Activated CD4-positive, alpha-beta memory T cell treated with anti-CD3 and anti-CD28 coated beads, Interleukin-2, amount 10 ng/mL, durations not matched to agents 7 days and 5 days (primary cell): ENCODE measurements at places on chromosomes 13 and 19. TPM values are rescaled to one million over a fixed set of nuclear protein-coding genes. Genes with fewer than 3 reads are reported as not detected.

GRCh38 chr13:113509989-113510388 lies 19.5 kb upstream of the DCUN1D2 start:
- DNase-seq, result no peak

SHC2 gene
- total RNA-seq, result not detected

PTH2 gene
- not detected for total RNA-seq

DNA sequence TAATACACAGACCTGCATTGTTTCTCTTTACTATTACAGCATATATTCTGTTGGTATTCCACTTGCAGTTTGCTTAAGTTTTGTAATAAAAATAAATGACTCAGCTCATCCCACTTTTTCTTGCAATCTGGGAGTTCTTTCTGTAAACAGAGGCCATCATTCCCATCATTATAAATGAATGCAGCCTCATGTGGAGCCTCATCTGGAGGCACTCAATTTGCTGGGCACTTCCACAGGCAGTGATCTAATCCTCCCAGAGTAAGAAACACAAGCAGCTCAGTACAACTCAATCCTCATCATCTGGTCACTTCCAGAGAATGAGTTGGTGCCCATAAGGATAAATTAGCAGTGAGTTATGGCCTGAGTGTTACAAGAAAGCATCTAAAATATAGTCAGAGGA lies 2801.9 kb downstream of the PCDH9 start:
- no peak for DNase-seq

- no peak for DNase-seq
Measured at GRCh38 chr13:24035411-24035810, 125.1 kb upstream of the SPATA13 start.

- DNase-seq, result no peak
Measured at GRCh38 chr19:17058236-17058635, 17.0 kb downstream of the HAUS8 start.

- no peak for DNase-seq
Measured at GRCh38 chr19:31167690-31168089, 181.5 kb downstream of the TSHZ3 start.

PROZ gene
- not detected for total RNA-seq

THSD8 gene
- 19.2 TPM for total RNA-seq

PTGER1 gene
- total RNA-seq, result 1.3 TPM

DNA sequence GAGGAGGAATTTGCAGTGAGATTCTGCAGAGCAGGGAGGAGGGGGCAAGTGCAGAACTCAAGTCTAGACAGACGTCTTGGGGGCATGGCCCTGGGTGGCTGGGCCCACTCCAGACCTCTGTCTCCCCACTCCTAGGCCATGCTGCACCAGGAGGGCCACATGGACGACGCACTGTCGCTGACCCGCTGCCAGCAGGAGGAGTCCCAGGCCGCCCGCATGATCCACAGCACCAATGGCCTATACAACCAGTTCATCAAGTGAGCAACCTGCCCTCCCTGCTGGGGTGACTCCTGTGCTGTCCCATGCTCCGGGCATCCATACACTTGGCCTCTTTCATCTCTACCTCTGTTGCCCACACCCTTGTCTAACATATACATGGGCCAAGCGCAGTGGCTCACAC lies 18.1 kb downstream of the RYR1 start:
- DNase-seq, result no peak

DNA sequence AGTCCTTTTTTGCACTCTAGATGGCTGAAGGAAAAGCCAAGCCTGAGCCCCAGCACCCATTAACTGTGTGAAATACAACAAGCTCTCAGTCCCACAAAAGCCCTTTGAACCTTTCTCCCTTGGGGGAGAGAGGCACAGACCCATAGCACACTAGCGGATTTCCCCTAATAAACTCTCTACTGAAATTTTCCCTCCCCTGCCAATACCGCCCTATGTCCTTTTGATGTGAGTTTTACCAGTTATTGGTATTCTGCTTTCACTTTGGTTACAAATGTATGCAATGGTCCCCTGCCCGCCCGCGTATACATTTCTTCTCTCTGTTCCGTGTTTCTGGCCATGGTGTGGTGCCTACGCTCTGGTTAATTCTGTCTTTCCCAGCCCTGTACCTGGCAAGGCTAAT lies 54.0 kb upstream of the MYO16 start:
- no peak for DNase-seq

DNA sequence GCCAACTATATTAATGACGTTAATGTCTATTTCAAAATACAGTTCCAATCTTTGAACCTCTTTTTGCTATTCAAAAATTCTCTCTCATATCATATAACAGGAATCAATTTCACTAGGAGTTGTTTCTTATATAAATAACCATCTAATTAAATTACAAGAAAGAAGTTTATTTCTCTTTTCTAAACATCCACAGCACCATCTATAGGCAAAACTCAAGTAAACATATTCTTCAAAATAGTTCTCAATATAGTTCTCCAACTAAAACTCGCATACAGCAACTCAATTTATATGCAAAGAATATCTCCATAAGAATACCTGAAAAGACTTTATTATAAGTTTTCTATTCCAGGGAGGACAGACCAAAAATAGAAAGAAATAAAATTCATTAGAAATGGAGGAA lies 65.6 kb downstream of the RBM26 start:
- no peak for DNase-seq

GRCh38 chr19:34393031-34393430 lies 11.2 kb upstream of the PDCD2L start:
- no peak for DNase-seq

GRCh38 chr19:20660473-20661140 lies 764 bp downstream of the ZNF626 start:
- no peak for DNase-seq

GRCh38 chr13:48318377-48318811 lies 14.8 kb downstream of the RB1 start:
- no peak for DNase-seq

DNA sequence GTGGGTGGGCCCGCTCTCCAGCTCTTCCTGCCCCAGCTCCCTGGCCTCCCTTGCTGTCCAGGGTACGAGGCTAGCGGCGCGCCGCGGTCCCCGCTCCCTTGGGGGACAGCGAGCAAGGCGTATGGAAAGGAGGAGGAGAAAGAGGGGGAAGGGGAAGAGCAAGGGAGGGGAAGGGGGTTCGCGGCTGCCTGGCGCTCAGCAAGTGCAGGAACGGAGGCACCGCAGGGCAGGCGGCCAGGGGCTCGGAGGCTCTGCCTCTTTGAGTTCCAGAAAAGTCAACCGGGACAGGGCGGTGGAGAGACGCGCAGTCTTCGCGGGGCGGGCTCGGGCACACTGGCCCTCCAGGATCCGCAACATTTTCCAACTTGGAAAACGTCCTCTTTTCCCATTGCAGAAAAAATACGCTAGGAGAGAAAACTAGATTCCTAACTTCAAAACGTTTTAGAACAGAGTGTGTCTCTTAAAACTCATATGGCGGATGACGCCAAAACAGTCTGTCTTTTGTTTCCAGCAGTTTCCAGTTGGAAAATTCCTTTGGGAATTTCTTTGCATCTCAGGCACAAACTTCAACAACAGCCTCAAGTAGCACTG lies 23.1 kb upstream of the TNFRSF19 start:
- no peak for DNase-seq

ELSPBP1 gene
- total RNA-seq, result not detected

CYSLTR2 gene
- total RNA-seq, result 3.9 TPM

SUPT5H gene
- 153 TPM for total RNA-seq

GRCh38 chr19:52398081-52398441 lies 412 bp downstream of the ZNF528 start:
- peak; percentile 18 for DNase-seq

DNA sequence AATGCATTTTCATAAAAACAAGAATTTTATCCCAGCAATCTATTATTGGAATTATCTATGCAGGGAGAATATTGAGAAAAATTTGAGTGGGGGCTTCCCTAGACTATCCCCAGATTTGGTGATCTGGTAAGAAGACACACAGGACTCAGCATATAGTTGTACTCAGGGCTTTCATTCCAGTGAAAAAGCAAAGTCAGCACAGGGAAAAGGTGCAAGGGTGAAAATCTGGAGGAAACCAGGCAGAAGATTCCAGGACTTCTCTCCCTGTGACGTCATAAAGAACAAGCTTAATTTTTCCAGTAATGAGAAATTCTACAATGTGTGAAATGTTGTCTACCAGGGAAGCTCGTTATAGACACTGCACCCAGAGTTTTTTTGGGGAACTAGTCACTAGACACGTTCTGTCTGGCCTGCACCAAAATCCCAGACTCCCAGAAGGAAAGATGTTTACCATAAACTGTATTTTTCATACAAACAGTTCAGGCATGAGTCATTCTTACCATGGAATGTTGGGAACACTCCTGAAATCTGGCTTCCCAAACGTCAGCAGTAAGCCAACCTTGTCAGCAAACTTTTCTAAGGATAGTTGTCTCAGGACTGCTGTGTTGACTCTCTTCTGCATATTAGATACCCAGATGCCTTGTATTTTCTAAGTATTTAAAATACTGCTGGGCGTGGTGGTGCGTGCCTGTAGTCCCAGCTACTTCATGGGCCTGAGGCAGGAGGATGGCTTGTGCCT lies 107.4 kb downstream of the DNAJC3 start:
- no peak for DNase-seq

GRCh38 chr19:29326849-29327840 lies 114.2 kb upstream of the UQCRFS1 start:
- DNase-seq, result no peak

- DNase-seq, result no peak
Measured at GRCh38 chr13:58266271-58266670, 634.7 kb downstream of the PCDH17 start.

- no peak for DNase-seq
Measured at GRCh38 chr13:60268203-60268555, 104.5 kb upstream of the DIAPH3 start.

GRCh38 chr13:63542770-63543169 lies 2127.1 kb upstream of the PCDH20 start:
- DNase-seq, result no peak

- no peak for DNase-seq
Measured at GRCh38 chr19:18418029-18418482, 1.1 kb upstream of the SSBP4 start.

GRCh38 chr13:50548586-50548985 lies 294.9 kb downstream of the DLEU7 start:
- DNase-seq, result no peak

DNA sequence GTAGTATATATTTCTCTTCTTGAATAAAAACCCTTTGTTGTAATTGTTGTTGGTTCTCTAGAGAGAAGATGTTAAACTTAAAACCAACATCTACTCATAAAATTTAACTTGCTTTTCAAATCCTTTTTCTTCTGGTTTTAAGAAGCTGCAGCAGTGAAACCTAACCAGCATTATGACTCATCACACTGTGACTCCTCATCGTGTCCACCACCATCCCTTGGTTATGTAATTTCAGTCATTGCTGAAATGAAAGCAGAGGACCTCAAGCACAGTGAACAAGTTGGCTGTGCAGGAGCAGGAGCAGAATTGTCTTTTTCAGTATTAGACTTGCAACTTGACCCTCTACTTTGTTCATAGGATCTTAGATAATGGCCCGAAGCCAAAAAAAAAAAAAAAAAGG lies 64.9 kb upstream of the HTR2A start:
- DNase-seq, result no peak

NLRP11 gene
- not detected for total RNA-seq

ZNF625 gene
- 3.8 TPM for total RNA-seq

- no peak for DNase-seq
Measured at GRCh38 chr13:63605403-63605802, 2189.8 kb upstream of the PCDH20 start.

DNA sequence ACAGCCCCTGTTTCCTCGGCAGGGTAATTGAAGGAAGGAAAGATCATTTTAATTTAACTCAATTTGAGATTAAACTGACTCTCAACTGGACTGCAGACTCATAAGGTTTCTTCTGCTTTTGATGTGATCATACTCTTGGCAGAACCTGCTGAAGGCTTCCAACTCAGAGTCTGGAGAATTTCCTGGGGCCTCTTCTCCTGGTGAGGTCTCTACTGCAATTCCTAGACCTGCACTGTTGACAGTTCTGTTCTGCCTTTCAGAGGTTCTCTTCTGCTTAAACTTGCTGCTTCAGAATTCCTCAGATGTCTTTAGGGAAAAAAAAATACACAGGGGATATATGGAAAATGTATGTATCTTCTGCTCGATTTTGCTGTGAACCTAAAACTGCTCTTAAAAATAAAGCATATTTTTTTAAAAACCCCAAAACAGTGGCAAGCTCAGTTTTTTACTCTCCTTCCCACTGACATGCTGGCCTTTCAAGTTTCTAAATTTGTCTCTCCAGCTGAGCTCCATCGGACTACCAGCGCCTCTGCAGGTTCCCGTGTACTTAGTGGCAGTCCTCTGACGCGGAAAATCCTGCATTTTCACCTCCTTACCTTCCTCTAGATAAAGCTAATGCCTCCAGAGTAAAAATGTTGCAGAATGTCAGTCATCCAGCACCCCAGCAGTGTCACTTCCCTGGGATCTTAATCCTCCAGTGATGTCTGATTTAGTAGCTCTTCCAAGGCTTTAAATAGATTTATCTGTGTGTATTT lies 733.5 kb upstream of the SGCG start:
- no peak for DNase-seq

- DNase-seq, result no peak
Measured at GRCh38 chr13:113142876-113143275, 15.6 kb upstream of the PROZ start.

- no peak for DNase-seq
Measured at GRCh38 chr13:83378908-83379307, 503.4 kb downstream of the SLITRK1 start.

DNA sequence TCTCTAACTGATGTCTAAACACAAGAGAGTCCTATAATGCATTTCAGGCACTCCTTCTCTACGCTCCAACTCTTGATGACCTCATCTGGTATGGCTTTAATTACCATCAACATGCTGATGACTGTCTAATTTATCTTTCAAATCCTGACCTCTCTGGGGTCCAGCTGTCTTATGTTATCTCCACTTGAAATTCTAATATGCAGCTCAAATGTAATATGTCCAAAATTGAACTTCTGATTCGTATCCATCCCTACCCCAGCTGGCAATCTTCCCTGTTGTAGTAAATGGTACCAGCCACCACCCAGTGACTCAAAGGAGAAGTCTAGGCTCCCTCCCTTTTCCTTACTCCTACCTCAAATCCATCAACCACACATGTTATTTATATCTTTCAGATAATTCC lies 288.0 kb upstream of the SLC10A2 start:
- no peak for DNase-seq

GRCh38 chr13:36919833-36920615 lies at the start of gene SMAD9:
TSS of gene SMAD9 (minus strand) at chr13:36920238. CDS start at chr13:36879689, 40,549 bp downstream.
- no peak for DNase-seq

- DNase-seq, result no peak
Measured at GRCh38 chr13:100409132-100409531, 179.5 kb downstream of the GGACT start.

- DNase-seq, result no peak
Measured at GRCh38 chr19:50184196-50184595, 19.2 kb upstream of the MYH14 start.

GRCh38 chr19:12126707-12127106 lies 13.4 kb downstream of the ZNF20 start:
- DNase-seq, result no peak

SHISA7 gene
- not detected for total RNA-seq

DNA sequence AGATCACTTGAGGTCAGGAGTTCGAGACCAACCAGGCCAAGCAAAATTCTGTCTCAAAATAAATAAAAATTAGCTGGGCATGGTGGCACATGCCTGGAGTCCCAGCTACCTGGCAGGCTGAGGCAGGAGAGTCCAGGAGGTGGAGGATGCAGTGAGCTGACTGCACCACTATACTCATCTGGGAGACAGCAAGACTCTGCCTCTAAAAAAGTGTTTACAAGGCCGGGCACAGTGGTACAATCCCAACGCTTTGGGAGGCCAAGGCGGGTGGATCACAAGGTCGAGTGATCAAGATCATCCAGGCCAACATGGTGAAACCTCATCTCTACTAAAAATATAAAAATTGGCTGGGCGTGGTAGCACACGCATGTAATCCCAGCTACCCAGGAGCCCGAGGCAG lies 4.2 kb upstream of the DAPK3 start:
- DNase-seq, result no peak
